ENCODE measurements at places on chromosomes 5 and 9.

DNA sequence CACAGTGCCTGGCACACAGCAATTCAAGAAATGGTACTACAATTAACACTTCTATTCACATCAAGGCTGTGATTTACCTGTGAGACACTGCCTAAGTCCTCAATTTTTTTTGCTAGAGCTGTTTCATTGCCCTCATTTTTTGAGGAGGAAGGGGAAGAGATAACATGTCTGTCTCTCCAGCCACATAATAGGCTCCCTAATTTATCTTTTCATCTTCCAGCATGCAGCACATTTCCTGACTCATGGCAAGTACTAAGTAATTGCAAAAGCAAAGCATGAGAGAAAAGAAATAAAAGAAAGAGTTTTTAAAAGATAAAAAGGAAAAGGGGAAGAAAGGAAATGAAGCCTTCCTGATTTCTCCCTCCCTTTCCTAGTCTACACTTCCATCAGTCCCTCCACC is 26.9 kb upstream of the RNF38 start:
- no peak for DNase-seq
- no peak overlapping the region for H3K27ac ChIP-seq
- no peak overlapping the region for H3K4me3 ChIP-seq
- peaks cover 5% of the 10 kb centered on the region for H3K36me3 ChIP-seq
- no peaks in the 10 kb centered on the region for H3K4me1 ChIP-seq

DNA sequence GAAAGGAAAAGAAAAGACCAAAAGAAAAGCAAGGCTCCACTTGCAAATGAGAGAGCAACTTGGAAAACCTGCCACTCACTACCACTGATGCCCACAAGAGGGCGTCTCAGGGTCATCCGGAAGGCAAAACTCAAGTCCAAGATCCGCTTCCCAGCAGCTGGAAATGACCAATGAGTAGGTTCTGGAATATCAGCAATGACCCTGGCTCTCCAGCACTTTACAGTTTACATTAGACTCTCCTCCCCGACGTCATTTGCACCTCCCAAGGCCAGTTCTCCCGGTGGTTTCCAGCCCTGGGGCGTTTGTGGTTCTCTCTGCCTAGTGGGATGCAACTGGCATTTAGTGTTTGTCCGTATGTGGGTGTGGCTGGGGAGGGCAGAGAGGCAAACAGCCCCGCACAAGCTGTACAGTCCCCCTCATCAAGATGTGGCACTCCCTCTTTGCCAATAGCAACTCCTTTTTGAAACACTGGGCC is 193.8 kb upstream of the ZNF618 start:
- H3K27me3 ChIP-seq, result peaks cover 5% of the 10 kb centered on the region
- no peak overlapping the region for H3K27ac ChIP-seq
- no peaks in the 10 kb centered on the region for H3K36me3 ChIP-seq
- DNase-seq, result no peak
- no peaks in the 10 kb centered on the region for H3K4me1 ChIP-seq

DNA sequence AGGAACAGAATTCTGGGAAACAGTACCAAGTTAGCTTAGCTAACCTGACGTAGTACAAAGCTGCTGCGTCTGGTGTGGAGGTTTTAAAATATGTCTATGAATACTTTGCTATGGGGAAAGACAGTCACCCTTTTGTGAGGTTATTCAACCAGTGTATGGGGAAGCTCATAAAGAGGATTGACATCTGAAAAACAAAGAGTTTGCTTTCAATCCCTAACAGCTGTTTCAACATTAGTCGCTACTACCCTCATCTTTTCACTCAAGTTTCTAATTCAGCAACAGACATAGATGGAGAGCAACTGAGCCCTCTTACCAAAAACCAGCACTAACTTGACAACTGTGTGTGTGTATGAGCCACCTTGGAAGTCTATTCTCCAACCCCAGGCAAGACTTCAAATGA is 7.8 kb upstream of the MSANTD3 start:
- H3K27ac ChIP-seq, result no peak overlapping the region
- H3K4me3 ChIP-seq, result no peak overlapping the region
- DNase-seq, result no peak
- H3K27me3 ChIP-seq, result no peaks in the 10 kb centered on the region
- H3K36me3 ChIP-seq, result no peaks in the 10 kb centered on the region

GRCh38 chr5:33938881-33939280 is 2.7 kb downstream of the RXFP3 start:
- H3K36me3 ChIP-seq, result no peaks in the 10 kb centered on the region
- H3K4me1 ChIP-seq, result peaks cover 5% of the 10 kb centered on the region
- DNase-seq, result no peak
- no peak overlapping the region for H3K27ac ChIP-seq
- H3K4me3 ChIP-seq, result no peak overlapping the region

DNA sequence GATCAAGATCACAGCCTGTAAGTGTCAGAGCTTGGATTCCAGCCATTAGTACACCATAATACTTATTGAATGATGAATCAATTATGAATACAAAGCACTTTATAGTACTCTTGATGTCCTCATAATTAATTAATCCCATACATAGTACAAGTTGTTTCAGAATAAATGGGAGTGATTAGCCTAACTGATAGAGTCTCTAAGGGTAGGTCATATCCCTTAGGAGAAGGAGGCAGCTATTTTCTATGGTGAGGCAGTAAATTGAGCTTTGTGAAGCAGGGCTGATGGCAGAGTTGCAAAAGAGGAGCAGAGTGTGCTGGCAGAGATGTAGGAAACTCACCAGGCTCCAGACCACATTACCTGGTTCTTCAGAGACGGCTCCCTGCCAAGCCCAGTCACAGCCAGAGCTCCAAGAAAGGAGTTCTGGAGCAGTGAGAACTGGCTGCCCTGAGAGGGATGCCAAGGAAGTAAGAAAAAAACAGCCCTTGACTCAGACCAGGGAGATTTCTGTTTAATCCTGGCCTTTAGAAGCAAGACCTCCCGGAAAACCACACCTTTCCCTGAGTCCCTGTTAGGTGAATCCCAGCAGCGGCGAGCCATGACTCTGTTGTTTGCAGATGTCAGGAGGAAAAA is 112.9 kb downstream of the SH3TC2 start:
- peak; percentile 89 for DNase-seq
- H3K4me1 ChIP-seq, result peaks cover 20% of the 10 kb centered on the region
- no peaks in the 10 kb centered on the region for H3K36me3 ChIP-seq
- H3K27ac ChIP-seq, result peak overlapping the region; percentile 85

DNA sequence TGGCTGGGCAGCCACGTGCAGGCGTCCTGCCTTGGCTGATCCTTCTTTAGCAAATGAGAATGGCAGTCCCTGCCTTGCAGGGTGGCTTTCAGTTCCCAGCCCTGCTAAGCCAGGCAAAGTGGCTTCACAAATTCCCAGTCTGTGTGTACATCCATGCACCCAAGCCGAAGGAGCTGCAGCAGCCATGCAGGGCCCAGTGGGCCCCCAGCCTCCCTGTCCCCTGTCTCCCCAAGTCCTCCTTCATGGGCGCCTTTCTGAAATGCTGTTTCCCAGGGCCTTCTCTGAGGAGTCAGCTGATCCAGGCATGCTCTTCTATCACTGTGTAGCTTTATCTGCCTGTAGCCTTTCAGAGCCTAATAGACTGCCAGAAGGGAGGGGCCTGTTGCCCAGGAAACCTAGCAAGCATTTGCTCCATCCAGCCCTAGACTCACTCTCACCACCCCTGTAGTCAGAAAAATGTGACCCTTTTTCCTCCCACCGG is 47.4 kb upstream of the SHC3 start:
- H3K27me3 ChIP-seq, result no peaks in the 10 kb centered on the region
- no peak overlapping the region for H3K27ac ChIP-seq
- H3K36me3 ChIP-seq, result no peaks in the 10 kb centered on the region
- no peaks in the 10 kb centered on the region for H3K4me1 ChIP-seq

- H3K36me3 ChIP-seq, result no peaks in the 10 kb centered on the region
- peak; percentile 47 for DNase-seq
- H3K4me3 ChIP-seq, result no peak overlapping the region
- no peaks in the 10 kb centered on the region for H3K4me1 ChIP-seq
Measured at GRCh38 chr9:34550016-34550680, 27.4 kb upstream of the ENHO start.

GRCh38 chr5:77339337-77339890 is 128.9 kb downstream of the PDE8B start:
- no peaks in the 10 kb centered on the region for H3K36me3 ChIP-seq
- no peak for DNase-seq
- no peak overlapping the region for H3K27ac ChIP-seq
- H3K4me1 ChIP-seq, result no peaks in the 10 kb centered on the region
- H3K27me3 ChIP-seq, result peaks cover 3% of the 10 kb centered on the region
